Vagina (tissue), 2 donors: ENCODE measurements at places on chromosomes 7 and 10. TPM values are rescaled to one million over a fixed set of nuclear protein-coding genes. Genes with fewer than 3 reads are reported as not detected.

AOAH gene
- total RNA-seq = 7.4 TPM

SHH gene
- total RNA-seq = 0.25 TPM

IQUB gene
- 0.98 TPM for total RNA-seq

GPR15LG gene
- total RNA-seq = 98.0 TPM

SPDYE1 gene
- total RNA-seq = not detected

HOXA10 gene
- 19.2 TPM for total RNA-seq

ZNF853 gene
- 14.0 TPM for total RNA-seq
